ENCODE measurements at places on chromosomes 7 and 10.

- DNase-seq = no peak
Measured at GRCh38 chr7:148909568-148909967, 25.5 kb upstream of the EZH2 start.

- DNase-seq = no peak
Measured at GRCh38 chr7:73515178-73515577, 6.9 kb downstream of the BAZ1B start.

- no peak for DNase-seq
Measured at GRCh38 chr7:149377386-149377785, 83.5 kb downstream of the ZNF777 start.

GRCh38 chr7:140605337-140605736 is 35.3 kb downstream of the DENND2A start:
- no peak for DNase-seq

- no peak for DNase-seq
Measured at GRCh38 chr10:27747096-27747451, 1.5 kb upstream of the MKX start.

- DNase-seq = no peak
Measured at GRCh38 chr7:43372676-43373355, 210.1 kb upstream of the STK17A start.

- DNase-seq = no peak
Measured at GRCh38 chr7:11416641-11417458, 415.1 kb downstream of the THSD7A start.

- no peak for DNase-seq
Measured at GRCh38 chr7:30087371-30087770, 47.4 kb upstream of the MTURN start.

DNA sequence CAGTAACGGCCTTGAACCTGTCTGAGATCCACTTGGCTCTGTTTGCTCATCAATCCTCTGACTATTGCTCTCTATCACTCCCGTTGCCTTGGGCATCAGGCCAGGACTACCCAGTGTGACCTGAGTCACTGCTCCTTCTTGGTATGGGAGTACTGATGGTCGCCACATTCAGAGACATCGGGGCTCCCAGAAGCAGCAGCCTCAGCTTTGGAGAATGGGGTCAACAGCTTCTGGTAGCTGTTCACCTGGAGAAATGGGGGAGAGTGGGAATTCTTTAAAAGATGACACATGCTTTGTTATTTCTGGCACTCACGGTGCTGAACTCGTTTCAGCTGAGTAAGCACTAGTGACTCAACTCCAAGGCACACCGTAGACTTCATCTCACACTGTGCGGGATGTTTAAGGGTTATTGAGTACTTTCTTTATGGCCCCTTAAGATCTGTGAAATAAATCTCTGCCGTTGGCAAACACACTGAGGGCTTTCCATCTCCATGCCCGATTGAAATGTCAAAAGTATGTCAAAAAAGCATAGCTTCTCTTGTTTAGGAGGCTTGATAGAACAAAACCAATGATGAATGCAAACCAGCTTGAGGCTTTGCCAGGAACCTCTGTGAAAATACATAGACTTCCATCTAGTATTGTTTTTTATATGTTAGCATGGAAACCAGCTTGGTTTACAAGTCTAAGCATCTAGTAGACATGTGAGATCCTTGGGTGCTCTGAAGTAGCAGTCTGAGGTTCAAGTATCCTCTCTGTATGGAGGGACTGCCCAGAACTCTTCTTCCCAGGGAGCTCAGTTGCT is 333.1 kb downstream of the CXCL12 start:
- DNase-seq = no peak

DNA sequence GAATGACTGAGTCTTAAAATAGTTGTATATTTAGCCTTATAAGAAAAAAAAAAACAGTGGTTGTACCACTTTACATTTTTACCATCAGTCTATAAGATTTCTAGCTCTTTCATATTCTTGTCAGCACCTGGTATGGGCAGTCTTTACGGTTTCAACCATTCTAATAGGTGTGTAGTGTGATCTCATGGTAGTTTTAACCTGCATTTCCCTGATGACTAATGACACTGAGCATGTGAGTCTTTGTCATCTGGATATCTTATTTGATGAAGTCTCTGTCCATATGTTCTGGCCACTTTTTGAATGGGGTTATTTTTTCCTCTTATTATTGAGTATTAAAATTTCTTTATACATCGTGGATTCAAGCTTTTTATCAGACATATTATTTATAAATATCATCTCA is 365.3 kb upstream of the IGFBP3 start:
- no peak for DNase-seq

DNA sequence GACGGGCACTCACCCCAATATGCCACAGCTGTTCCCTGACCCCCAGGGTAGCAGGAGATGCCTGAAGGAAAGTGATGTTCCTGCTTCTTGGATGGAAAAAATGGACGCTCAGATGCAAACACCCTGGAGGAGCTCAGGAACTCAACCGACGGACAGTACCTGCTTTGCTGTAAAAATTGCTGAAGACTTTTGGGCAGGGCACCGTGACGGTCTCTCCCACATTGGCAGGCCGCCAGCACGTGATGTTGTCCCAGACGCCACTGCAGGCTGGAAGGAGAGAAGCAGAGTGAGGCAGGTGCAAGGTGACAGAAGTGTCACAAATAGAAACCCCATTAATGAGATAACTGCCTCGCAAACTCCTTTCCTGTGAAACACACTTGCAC is 35.0 kb downstream of the VIPR2 start:
- no peak for DNase-seq

GRCh38 chr10:1044146-1044545 is 4.8 kb downstream of the IDI1 start:
- no peak for DNase-seq

- DNase-seq = no peak
Measured at GRCh38 chr10:21995557-21995956, 8.0 kb downstream of the DNAJC1 start.

GRCh38 chr7:10120936-10121335 is 852.7 kb upstream of the PHF14 start:
- DNase-seq = no peak

- no peak for DNase-seq
Measured at GRCh38 chr10:48211777-48212176, 62.7 kb downstream of the FRMPD2 start.

GRCh38 chr10:65301181-65301580 is 1624.7 kb upstream of the LRRTM3 start:
- no peak for DNase-seq

DNA sequence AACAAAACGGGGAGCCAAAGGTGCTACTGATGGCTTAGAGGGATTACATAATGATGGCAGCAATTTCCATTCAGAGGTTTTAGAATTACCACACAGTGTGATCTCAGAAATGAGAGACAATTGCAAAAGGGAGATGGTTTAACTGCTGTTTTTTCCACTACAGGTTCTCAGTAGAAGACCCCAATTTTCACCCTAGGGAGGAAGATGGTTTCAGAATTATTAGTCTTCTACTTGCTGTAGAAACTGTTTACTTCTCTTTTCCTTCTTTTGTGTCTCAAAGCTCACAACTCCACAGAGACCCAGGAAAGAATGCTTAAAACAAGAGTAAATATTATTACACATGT is 226.5 kb downstream of the INHBA start:
- DNase-seq = no peak

- DNase-seq = no peak
Measured at GRCh38 chr7:23332193-23332592, 33.1 kb downstream of the MALSU1 start.

- no peak for DNase-seq
Measured at GRCh38 chr7:80450621-80451308, 61.1 kb downstream of the GNAT3 start.

- DNase-seq = no peak
Measured at GRCh38 chr10:108039821-108040584, 875.5 kb upstream of the SORCS1 start.

- no peak for DNase-seq
Measured at GRCh38 chr10:125926247-125926646, 29.9 kb downstream of the FANK1 start.

DNA sequence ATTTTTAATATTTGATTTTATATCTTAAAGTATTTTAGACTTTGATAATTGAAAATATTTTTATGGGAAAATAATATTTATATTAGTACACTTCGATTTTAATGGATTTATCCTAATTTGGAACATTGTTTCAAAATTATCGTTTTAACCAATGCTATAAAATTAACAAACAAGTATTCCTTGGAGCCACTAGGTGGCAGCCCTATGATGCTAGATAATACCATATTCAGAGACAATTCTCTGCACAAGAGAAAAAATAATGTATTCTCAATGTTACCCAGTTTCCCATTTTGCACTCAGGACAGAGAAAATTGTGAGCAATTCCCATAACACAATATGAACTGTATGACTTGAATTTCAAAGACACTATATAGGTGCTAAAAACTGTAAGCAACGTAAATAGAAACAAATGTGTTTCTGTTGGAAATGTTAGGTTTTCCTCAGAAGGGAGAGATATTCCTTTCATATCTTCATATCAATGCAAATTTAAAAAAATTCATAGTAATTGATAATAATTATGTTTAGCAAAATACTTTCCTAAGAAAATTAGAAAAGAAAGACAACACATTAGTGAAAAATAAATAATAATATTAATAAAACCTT is 237.8 kb downstream of the SEMA3E start:
- DNase-seq = no peak

DNA sequence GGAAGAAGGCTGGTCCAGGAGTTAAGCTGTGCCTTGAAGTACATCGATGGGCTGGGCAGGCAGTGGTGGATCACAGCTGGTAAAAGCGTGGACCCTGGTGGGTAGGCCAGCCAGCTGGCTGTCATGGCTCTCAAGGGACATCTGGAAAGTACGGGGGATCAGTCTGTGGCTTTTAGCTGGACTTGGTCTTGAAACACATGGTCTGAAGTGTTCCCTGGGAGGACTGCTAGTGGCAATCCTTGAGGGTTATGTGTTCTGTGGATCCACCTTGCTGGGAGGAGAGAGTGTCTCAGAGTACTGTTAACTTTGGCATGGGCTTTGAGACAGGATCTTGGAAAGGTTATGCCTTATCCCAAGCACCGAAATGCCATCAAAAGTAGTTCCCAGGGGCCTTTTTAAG is 754.3 kb downstream of the SUGCT start:
- DNase-seq = no peak

DNA sequence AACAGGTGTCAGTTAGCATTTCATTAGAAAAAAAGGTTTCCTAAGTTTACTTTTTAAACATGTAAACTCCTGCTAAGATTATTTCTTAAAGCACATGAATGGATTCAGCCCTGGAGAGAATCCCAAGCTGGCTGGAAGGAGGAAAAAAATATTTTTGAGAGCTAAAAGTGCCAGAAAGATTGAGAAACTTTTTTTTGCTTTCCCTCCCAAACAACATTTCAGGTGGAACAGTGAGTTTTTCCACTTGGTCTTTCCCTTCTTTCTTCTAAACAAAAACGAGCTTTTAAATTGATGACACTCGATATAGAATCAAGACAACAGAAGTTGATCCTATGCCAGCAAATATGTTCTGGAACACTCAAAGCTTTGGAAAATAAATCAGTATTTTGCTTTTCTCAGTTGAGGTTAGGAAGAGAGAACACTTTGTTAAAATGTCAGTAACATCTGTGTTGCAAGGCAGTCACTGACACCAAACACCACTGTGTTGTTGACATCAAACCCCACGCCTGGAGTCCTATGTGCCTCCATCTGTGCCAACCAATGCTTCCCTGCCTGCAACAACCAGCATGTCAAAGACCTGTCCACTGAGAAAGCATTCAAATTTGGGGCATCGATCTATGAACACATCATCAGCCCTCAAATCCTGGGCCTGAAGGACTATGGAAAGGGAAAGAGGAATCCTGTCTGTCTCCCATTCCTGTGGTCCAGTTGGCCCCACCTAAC is 22.9 kb upstream of the INSIG1 start:
- no peak for DNase-seq

DNA sequence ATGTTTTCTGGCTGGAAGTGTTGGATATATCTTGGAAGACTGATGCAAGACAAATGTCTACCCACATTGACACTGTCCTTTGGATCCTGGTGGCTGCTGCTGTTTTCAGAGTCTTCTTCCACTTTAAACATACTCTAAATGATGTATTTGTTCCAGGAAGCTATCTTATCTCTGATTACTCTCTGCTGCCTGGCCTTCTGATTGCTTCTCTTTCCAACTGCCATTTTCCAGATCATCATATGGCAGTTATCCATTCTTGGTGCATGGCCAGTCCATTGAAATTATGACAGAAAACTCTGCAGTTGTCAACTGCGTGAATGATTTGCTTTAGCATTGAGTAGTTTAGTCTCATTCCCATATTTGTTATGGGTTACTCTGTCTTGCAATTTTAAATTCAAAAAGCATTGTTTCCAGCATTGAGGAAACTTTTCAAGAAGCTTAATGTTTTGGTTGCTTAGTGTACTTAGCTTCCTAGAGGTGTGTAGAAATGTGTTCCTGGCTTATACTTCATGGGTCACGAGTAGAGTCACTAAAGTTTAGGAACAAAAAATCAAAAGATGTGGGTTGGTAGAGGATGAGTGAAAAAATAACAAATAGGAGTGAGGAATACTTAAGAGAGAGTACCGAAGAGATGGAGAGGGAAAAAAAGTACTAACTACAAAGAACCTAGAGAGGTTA is 268.3 kb upstream of the MTPN start:
- no peak for DNase-seq

- no peak for DNase-seq
Measured at GRCh38 chr7:32577421-32577820, 82.1 kb downstream of the AVL9 start.

DNA sequence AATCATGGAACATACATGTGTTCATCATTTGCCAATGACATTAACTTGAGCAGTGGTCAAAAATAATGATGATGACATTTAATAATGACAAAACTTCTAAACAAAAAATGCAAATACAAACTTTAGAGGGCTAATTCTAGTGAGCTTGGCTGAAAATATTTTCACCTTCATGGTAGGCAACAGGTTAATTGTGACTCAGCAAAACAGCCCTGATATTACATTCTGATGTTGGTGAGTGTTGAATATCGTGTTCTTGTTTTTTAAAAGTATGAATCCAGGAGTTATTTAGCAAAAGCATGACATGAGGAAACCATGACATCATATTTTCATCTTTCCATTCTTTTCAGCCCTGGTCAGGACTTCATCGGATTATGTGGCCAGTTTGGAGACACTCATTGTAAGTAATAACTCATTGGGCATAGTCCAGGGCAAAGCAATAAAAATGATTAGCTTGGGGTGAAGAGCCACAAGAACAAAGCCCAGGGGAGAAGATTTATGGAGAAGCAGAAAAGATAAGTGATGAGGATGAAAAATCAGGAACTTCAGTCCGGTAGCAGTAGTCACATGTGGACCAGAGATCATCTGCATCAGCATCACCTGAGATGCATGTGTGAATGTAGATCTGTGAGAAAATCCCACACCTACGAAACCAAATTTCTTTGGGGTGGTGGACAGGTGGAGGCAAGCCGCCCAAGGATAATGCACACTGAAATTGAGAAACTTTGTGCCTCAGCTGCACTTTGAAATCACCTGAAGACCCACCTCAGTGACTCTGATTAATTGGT is 46.8 kb upstream of the PRKAR2B start:
- DNase-seq = no peak

- DNase-seq = no peak
Measured at GRCh38 chr7:94823947-94824346, 83.4 kb upstream of the PPP1R9A start.

GRCh38 chr7:111527545-111527944 is 34.7 kb downstream of the IMMP2L start:
- DNase-seq = no peak

DNA sequence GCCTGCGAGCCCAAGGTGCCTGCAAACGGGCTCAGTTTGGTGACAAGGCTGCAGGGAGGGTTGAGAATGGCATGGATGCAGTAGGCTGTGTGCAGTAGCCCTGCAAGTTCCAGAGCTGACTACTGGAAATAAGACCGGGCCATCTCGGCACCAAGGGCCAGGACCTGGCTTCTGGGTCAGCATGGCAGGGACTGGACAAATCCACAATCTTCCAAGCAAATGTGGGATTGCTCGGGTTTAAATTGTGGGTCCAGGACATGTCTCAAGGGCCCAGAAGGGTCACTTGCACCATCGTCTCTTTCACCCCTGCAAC is 78.0 kb downstream of the GPR26 start:
- DNase-seq = no peak
